ENCODE measurements at places on chromosomes 7 and 10.

DNA sequence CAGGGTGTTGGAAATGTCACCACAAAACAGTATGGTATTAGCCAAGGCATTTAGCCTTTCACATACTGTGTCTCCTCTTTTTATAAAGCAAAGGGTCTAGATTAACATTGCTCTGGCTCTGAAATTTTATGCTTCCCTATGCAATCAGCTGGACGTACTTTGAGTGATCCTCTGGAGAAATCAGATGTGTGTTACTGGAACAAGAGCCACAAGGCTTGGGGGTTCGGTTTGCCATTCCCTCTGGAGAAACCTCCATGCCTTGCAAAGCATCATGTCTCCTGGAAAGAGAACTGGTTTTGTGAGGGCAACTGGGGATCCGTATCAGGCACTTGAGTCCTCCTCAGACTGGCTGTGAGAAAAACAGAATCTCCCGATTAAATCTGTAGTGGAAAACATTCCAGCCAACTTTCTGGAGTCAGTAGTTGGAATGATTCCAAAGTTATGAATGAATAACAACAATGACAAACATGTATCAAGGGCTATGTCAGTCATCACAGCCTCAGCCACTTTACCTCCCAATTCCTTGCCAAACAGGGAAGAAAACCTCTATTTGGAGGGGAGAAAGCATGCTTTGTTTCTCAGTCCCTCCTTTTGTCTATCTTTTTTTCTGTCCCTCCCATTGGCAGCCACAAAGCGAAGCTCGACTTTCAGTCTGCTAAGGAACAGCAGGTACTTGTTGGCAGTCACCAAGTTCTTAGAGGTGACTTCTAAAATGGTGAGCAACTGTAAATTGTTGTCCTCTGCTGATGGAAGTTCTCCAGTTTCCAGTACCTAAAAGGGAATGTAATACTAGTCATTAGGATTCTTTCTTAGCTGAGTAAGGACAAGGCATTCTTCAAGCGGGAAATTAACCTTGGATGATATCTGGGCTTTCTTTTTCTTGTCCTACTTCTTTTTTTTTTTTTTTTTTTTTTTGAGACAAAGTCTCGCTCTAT, 864.8 kb upstream of the AUTS2 start:
- no peak for DNase-seq

DNA sequence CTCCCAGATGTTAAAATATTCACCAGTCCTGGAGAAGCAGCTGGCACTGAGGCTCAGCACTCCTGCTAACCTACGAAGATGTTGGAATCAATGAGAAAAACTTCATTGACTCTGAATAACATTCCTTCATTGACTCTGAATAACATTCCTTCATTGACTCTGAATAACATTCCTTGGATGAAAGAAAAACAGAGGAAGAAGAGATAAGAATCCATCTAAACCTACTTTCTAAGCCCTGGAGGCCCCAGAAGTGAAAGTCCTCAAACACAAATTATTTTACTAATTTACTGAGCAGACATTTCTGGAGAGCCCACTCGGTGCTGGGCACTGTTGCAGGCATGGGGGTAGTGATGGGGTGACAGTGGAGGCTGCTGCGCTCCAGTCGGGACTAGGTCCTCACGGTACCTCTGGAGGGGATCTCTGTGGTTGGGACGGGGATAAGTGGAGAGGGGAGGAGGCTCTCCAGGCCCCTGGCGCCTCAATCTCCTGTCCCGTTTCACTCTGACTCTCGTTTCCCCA, 254.1 kb downstream of the WDR37 start:
- DNase-seq: no peak

DNA sequence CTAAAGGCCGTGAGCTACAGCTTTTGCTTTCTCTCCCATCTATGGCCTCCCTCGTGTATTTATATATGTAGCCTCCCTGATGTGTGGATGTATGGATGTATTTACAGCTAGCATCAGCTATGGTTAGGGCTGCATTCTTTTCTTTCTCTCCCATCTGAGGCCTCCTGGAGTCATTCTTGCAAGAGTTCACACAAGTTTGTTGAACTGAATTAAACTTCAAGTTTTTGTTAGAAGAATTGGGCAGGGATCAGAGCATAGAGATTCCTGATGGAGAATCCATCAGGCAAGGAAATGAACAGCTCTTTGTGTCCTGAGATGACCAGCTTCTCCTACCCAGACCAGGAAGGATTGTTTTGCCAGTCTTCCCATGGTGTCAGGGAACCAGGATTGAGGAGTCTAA, 60.3 kb downstream of the AHCYL2 start:
- no peak for DNase-seq

- DNase-seq: no peak
These were observed 448.8 kb downstream of the DNAJB6 start for GRCh38 chr7:157785486-157786186.

- DNase-seq: no peak
These were observed 57.8 kb downstream of the PRKCQ start for GRCh38 chr10:6522230-6522629.

- DNase-seq: peak; percentile 52
These were observed 64.9 kb downstream of the TBXAS1 start for GRCh38 chr7:139893999-139894398.

- DNase-seq: no peak
These were observed 254.6 kb downstream of the OTUD1 start for GRCh38 chr10:23693501-23693901.

DNA sequence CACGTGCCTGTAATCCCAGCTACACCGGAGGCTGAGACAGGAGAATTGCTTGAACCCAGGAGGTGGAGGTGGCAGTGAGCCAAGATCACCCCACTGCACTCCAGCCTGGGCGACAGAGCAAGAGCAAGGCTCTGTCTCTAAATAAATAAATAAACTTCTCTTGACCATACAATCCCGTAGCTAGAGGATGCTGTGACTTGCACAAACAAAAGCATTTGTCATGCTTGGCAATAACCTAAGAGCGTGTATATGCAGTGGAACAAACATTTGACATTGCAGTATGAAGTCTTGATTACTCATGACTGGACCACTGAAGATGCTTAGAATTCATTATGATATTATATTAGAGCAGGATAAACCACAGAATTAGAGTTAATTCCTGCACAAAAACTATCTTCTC, 1.4 kb upstream of the C7orf57 start:
- no peak for DNase-seq
